ENCODE measurements at places on chromosomes 6 and 20.
A peak's percentile ranks its signal among the peaks of the same experiment; 100 is the strongest.

- DNase-seq, result no peak
Measured at GRCh38 chr6:151018911-151019782, 153.6 kb downstream of the MTHFD1L start.

DNA sequence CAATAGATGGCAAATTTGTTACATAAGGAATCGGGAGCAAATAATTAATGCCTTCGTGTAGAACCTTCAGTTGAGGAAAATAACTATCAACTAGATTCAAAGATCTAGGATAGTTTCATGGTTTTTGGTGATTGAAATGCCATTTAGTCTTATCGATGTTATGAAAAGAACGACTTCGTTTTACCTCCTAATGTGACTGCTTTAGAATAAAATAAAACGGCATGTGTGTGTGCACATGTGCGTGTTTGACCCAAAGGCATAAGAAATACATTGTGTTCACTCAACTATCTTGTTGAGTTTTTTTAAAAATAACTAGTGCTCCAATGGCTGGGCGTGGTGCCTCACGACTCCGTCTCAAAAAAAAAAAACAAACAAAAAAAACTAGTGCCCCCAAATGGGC is 37.6 kb downstream of the ZBTB2 start:
- no peak for DNase-seq

- DNase-seq, result no peak
Measured at GRCh38 chr6:40996591-40997233, 42.3 kb downstream of the UNC5CL start.

GRCh38 chr20:56572172-56572571 is 39.1 kb downstream of the FAM209B start:
- DNase-seq, result no peak

DNA sequence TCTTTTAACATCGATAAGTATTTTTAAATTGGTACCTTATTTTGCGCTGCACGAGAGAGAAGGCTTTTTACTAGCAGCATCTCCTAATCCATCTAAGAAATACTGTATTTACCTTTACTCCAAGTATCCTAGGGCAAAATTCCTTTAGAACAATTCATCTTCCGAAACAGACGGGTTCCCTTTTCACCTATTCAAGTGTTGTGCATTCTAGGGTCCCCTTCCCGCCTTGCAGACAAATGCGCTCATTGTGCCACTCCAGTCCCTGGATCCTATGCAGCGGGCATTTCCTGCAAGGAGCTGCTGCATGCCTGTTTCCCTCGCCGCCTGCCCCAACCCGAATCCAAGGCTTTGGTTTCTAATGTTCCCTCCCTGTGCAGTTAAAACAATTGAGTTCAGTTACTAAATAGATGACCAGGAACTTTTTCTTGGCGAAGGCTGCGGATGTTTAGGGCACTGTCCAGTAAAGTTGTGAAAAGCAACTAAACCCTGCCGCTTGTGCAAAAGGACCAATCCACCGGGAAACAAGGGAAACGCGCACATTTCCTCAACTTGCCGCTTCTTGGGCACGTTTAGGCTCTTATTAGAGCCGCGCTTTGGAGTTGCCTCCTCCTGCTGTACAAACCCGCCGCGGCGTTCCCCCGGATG is 556 bp upstream of the SCAF8 start:
- DNase-seq, result no peak

- DNase-seq, result no peak
Measured at GRCh38 chr20:39645131-39645530, 683.0 kb downstream of the DHX35 start.

- no peak for DNase-seq
Measured at GRCh38 chr6:30591008-30591407, 19.8 kb downstream of the ABCF1 start.

DNA sequence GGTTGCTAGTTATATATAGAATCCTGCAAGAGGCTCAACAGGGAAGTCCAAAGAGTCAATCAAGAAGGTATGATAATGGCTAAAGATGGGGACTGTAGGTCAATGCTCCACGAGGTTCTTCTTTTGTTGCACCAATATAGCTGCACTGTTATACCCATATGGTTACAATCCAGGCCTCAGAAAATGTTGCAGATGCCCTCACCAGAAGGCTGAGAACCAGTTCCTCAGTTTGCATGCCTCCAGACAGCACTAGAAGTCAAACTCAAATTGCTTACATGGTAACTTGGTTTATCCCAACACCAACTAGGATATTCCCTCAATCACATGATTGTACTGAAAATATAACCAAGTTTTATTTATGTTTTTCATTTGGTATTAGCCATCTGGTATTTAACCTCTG is 12.1 kb downstream of the EEF1A1 start:
- no peak for DNase-seq

DNA sequence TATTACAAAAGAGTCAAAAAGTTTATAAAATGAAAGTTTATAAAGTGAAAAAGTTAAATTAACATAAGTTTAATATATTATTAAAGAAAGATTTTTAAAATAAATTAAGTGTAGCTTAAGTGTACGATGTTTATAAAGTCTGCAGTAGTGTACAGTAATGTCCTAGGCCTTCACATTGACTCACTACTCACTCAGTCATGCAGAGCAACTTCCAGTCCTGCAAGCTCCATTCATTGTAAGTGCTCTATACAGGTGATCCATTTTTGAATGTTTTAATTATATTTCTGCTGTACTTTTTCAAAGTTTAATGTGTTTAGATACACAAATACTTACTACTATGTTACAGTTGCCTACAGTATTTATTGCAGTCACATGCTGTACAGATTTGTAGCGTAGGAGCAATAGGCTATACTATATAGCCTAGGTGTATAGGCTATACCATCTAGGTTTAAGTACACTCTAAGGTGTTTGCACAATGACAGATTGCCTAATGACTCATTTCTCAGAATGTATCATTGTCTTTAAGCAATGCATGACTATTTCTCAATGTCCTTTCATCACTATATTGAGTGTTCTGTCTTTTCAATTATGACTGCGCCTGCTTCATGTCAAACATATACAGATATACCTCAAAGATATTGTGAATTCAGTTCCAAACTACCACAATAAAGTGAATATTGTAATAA is 1110.3 kb upstream of the MAP3K7 start:
- DNase-seq, result no peak

DNA sequence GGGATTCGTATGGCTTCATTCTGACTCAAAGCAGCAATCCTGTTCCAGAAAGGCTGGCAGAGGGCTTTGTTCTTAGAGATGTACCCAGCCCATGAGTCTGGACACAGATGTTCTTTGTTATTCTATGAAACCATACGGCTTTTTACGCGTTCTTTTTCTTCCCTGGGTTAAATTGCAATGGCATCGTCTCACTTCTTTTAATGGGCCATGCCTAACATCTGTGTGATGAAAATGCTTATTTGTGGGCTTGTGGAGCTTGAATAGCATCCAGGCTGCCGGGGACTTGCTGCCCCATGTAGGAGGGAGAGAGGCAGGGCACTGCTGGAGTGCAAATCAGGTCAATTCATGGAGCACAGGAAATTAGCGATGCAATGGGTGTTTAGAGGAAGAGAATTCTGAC is 19.4 kb downstream of the FAM50B start:
- DNase-seq, result no peak

DNA sequence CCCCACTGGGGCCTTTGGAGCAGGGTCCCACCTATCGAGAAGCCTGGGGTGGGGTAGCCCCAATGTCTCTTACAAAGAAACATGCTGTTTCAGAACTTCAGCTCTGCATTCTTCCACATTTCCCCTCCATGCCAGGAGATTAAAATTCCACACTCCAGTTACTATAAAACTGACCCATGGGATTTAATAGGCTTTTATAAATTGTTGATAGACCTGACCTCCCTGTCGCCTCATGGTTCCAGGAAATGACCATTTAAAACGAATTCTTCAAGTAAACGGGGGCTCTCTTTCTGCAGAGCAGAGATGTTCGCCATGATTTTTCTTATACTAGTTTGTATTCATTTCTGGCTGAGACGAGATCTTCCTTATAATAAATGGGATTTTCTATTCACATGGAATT is 19.3 kb downstream of the RIN2 start:
- DNase-seq, result no peak

- DNase-seq, result no peak
Measured at GRCh38 chr6:168877821-168878282, 375.8 kb downstream of the THBS2 start.

GRCh38 chr20:38885357-38885756 is 40.9 kb upstream of the FAM83D start:
- DNase-seq, result no peak

GRCh38 chr6:75180864-75181263 is 25.0 kb downstream of the COL12A1 start:
- no peak for DNase-seq

GRCh38 chr6:28976677-28977076 is 28.4 kb downstream of the ZNF311 start:
- no peak for DNase-seq

- DNase-seq, result no peak
Measured at GRCh38 chr20:32132911-32133549, 23.5 kb downstream of the TM9SF4 start.

DNA sequence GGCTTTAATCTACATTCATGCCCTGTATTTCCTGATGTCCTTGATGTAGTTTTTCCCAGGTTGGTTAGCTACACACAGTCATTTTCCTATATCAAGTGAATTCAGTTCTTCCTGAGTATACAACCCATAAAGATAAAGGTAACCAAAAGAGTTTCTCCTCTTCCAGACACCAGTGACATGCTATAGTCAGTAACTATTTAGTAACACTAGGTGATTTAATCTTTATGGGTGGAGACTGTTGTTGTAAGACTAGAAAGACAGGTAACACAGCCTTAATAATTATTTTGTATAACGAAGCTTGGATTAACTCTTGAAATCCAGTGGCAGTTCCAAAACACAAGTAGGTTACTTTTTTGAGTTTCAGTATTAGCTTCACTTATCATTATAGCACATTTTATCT is 17.6 kb downstream of the MCUR1 start:
- no peak for DNase-seq

DNA sequence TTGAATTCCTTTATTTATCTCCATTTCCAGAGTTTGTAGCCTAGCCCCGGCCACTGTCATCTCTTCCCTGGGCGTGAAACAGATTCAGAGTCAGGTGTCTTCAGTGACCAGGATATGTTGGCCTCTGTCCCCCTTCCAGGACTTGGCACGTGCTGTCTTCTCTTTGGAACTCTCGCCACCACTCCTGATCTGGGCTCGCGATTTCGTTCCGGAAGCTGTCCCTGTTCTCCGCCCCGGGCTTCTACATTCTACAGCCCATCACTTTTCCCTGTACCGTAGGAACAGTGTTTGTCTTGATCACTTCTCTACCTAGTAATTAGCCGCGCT is 739 bp downstream of the GSS start:
- no peak for DNase-seq

DNA sequence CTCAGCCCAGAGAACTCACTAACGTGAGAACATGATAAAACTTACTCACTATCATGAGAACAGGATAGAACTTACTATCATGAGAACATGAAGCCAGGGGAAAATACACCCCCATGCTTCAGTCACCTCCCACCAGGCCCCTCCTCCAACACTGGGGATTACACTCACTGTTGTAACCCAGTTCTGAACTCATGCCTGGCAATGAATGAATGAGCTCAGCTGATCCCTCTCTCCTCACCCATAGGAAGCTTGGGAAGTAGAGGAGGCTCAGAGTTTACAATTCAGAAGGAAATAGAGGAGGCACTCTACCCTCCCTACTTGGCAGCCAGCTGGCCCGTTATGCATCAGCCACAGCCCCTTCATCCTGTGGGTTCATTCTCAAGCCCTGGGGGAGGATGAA is 102.5 kb downstream of the EYA2 start:
- no peak for DNase-seq

- DNase-seq, result no peak
Measured at GRCh38 chr6:135503703-135504475, 6.3 kb upstream of the AHI1 start.

GRCh38 chr20:62571669-62572344 is 70.5 kb upstream of the SLCO4A1 start:
- DNase-seq, result no peak

- DNase-seq, result no peak
Measured at GRCh38 chr6:42128460-42129359, 13.7 kb downstream of the C6orf132 start.

GRCh38 chr6:135884136-135884535 is 32.6 kb downstream of the PDE7B start:
- DNase-seq, result no peak

DNA sequence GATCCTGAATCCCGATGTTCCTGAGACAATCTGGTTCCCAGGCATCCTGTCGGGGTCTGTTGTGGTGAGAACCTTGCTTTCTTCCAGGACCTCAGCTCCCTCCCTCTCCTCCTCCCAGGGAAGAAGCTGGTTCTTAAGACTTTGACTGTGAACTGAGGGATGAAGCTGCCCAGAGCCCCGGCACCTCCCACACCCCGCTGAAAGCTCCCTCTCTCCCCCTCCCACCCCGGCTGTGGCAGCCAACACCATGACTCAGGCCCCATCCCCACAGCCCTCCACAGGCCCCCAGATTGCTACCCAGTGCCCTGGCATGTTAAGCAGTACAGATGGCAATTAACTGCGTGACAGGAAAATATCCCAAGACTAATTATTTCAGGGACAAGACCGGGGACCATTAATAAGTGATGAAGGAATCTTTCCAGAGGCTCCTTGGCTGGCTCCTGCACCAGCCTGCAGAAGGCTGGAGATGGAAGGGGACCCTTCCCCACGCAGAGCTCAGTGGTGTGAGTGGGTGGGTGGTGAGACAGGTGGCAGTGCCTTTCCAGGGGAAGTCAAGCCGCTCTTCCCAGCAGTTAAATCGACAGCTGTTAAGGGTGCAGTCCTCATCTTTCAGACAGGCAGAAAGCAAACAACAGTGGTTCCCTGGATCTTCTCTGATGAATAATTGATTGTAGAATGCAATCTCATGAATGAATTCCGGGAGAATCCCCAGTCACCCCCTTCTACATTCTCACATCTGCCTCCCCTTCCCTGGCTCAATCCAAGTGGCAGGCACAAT is 237.9 kb downstream of the LRFN2 start:
- DNase-seq, result no peak

GRCh38 chr6:157982102-157982562 is 469 bp downstream of the SYNJ2 start:
- DNase-seq, result no peak

- no peak for DNase-seq
Measured at GRCh38 chr20:57408131-57408530, 16.9 kb downstream of the RBM38 start.

GRCh38 chr6:38445336-38445735 is 194.4 kb downstream of the BTBD9 start:
- no peak for DNase-seq

DNA sequence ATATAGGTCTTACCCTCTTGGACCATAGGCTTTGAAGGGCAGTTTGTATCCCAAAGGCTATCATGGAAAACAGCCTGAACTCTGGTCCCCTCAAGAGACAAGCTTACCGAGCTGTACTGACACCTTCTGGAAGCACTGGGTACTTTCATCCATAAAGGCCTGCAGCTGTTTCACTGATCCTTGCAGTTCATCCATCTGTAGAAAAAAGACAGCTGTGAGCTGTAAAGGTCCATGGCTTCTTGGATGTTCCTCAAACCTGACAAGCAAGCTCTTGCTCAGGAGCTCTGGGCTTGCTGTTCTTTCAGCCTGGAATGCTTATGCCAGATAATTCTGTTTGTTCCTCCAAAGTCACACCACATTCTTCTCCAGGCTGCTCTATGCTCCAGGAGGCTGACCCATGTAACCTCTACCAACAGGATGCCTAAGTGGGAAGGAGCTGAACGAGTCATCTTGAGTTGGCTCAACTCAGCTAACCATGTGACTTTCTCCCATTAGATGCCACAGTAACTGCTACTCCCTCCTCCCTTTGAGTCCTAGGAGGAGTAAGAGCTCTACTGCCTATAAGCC is 8.8 kb upstream of the NDRG3 start:
- DNase-seq, result peak; percentile 20

Data from GOT3 (cell line).